ENCODE measurements at places on chromosomes 11 and 22.
A peak's percentile ranks its signal among the peaks of the same experiment; 100 is the strongest.

DNA sequence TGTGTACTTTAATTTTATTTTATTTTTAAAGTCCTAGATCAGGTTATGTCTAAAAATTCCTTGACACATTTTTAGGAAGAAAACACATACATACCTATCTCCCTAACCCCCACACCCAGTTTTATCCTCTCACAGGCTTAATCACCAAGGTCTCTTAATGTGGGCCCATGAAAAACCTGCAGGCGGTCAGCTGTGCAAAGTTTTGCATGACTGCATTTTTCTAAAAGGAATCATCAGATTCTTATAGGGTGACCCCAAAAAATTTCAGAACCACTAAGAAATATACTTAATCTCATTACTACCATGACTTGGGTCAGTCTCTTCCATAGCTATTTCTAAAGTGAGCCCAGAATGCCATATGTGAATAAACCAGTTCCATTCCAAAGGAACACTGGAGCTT lies 19.8 kb downstream of the SAA1 start:
- DNase-seq = no peak

DNA sequence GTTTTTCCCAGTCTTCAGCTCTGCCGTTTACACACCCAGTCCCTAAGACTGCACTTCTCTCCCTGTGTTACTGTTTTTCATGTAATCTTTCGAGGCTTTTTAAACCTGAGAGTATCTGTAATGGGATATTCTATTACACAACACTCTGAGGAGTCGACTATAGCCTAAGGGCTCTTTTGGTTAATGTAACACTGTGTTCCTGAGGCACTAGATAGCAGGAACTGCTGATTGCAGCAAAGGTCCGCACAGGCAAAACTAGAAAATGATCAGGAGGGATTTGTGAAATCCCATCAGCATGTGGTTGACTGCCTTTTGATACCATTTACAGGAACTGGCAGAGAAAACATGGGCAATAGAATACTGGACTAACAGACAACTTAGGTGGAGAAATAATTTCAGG lies 512.3 kb upstream of the RAG2 start:
- DNase-seq = no peak

DNA sequence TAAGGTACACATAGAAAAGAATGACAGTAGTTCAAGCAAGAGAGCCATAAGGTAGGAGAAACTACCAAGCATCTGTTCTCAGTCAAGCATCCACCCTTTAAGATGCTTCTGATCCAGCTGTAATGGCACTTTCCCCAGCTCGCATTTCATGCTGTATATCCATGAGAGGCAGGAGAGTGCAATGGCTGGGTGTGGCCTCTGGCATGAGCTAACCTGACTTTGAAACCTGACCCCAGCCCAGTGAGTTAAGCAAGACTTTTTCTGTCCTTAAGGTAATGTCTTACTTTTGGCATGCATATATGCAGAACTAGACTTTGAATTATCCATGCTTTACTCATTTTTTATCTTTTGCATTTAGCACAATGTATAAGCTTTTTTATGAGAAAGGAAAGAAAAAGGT lies 79.8 kb upstream of the CNTN5 start:
- no peak for DNase-seq

DNA sequence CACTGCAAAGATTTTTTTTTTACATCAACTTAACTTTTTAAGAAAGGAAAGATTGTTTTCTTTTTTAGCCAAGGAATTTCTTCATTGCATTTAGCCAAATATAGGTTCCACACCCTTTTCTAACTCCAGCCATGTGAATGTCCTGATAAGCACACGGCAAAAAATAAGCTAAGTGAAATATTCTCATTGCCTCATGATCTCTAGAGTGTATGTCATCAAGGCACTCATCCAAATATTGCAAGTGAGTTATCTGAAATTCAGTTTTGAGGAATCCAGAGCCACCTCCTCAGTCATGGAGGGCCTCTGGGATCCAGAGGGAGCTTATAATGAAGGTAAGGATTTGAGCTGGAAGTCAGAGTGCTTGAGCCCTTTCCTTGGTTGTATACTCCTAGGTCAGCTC lies 80.0 kb downstream of the BLID start:
- peak; percentile 86 for DNase-seq

GRCh38 chr11:128351168-128351567 lies 236.2 kb downstream of the ETS1 start:
- DNase-seq = no peak

- no peak for DNase-seq
Observed at GRCh38 chr11:72396041-72396440, 38.3 kb downstream of the CLPB start.

DNA sequence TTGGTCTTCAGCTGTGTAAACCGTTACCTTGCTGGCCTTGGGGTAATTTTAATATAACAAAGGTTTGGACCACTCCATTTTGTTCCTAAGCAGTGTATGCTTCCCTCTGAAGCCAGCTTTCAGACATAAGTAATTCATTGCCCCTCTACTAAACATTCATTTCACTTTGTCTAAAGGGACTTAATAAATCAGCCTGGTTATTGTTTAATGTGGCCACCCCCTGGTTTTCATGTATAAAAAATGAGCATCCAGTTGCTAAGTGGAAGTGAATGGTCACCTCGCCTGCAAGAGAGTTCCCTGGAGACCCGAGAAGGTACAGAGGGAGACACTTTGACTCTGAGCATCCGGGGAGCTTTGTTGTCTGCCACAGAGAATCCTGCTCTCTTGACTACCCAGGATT lies 3.9 kb downstream of the ABTB2 start:
- DNase-seq = no peak

DNA sequence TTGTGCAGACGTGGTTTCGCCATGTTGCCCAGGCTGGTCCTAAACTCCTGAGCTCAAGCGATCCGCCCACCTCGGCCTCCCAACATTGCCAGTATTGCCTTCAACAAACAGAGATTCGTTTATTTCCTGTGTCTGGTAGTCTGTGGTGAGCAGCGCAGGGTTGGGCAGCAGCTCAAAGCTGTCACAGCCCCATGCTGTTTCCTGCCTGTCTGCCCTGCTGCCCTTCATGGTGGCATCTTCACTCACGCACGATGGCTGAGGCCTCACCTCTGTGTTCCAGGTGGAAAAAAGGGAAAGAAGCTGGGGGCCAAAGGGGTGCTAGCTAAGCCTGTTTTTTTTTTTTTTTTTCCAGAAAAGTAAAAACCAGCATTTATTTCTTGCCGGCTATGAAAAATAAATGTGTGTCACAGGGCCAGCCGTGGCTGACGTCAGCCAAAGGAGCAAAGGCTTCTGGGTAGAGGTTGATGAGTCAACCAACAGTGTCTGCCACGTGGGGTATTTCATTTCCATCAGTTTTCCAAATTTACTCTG lies 28.8 kb downstream of the TBC1D22A start:
- DNase-seq = peak; percentile 62

DNA sequence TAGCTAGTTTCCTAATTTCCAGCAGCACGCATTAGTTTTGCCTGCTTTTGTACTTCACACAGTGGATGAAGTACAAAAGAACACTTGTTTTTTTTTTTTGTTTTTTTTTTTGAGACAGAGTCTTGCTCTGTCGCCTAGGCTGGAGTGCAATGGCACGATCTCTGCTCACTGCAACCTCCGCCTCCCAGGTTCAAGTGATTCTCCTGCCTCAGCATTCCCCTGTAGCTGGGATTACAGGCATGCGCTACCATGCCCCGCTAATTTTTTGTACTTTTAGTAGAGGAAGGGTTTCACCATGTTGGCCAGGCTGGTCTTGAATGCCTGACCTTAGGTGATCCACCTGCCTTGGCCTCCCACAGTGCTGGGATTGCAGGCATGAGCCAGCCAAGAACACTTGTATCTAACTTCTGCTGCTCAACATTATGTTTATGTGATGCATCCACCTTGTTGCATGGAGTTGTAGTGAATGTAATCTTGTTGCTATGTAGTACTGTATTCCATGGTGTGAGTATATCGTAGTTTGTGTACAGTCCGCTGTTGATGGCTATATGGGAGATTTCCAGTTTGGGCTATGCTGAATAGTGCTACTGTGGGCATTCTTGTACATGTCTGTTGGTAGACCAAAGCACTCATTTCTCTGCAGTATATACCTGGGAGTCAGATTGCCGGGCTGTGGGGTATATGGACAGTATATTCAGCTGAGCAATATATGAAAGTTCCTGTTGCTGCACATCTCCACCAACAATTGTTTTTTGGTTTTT lies 17.3 kb downstream of the PACS1 start:
- DNase-seq = no peak

DNA sequence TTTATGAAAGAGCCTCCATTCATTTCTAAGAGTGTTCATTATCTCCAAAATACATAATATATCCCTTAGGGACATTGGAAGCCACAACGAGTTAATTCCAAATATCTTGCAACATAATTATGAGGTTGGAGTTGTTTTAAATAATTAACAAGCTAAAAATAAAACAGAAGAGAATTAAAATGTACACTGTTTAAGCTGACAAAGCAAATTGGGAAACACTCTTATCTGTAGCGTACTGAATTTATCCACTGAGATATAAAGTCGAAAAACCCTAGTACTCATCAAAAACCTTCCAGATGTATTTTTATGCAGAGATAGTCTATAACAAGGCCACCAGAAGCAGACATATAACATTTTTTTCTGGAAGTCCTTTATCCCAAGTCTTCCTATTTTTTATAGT lies 6.3 kb upstream of the OR5B2 start:
- no peak for DNase-seq

GRCh38 chr11:73956876-73957653 lies 6.2 kb downstream of the DNAJB13 start:
- no peak for DNase-seq

- DNase-seq = peak; percentile 70
Observed at GRCh38 chr22:23219822-23220484, 39.6 kb downstream of the BCR start.

DNA sequence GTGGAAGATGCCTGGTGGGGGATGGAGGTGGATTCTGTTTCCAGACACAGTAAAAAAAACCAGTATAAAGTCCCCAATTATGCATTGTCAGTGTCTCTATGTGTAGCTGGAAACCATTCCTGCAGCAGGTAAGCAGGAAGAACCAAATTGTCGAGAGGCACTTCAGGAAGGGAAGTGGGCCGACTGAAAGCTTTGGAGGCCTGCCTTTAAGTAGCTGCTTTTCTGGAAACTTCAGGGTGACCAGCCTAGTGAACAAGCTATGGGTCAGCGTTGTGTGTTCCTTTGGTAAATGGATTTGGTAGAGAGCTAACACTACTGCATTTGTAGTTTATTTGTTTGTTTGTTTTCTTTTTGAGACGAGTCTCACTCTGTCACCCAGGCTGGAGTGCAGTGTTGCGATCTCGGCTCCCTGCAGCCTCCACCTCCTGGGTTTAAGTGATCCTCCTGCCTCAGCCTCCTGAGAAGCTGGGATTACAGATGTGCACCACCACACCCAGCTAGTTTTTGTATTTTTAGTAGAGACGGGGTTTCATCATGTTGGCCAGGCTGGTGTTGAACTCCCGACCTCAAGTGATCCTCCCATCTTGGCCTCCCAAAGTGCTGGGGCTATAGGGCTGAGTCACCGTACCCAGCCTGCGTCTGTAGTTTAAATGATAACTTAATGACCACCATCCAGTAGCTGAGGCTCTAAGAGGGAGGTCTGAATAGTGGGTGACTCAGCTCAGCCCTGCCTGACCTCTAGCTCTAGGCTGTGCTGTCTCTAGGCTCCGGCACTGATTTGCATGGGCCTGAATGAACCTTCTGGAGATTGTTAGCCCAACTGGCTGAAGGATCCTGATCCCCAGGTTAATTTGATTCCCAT lies 12.8 kb downstream of the PTPRJ start:
- peak; percentile 76 for DNase-seq

DNA sequence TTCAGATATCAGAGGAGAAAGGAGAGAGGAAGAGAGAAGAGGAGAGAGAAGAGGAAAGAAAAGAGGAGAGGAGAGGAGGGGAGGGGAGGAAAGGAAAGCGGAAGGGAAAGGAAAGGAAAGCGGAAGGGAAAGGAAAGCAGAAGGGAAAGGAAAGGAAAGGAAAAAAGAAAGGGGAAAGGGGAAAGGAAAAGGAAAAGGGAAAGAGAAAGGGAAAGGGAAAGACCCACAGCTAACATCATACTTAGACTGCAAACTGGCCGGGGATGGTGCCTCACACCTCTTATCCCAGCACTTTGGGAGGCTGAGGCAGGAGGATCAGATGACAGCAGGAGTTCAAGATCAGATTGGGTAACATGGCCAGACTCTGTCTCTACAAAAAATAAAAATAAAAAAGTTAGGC lies 11.4 kb downstream of the CHEK2 start:
- DNase-seq = no peak

GRCh38 chr11:44316659-44317240 lies 6.8 kb upstream of the ALX4 start:
- no peak for DNase-seq

DNA sequence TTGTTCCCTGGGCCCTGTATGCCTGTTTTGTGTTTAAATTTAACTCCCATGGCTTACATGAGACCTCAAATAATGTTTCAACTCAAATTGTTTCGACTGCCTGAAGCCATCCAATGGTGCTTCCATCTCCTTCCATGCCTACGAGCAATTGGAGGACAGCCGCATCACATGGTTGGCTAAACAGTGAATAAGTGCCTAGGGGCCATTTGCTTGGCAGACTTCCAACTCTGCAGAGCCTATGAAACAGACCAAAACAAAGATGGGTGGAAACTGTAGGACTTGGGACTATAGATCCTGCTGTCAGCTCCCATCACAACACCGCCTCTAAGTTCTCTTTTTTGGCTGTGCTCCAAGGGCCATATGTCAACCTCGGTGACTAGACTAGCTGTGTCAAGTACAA lies 84.1 kb downstream of the PARVA start:
- DNase-seq = peak; percentile 43

DNA sequence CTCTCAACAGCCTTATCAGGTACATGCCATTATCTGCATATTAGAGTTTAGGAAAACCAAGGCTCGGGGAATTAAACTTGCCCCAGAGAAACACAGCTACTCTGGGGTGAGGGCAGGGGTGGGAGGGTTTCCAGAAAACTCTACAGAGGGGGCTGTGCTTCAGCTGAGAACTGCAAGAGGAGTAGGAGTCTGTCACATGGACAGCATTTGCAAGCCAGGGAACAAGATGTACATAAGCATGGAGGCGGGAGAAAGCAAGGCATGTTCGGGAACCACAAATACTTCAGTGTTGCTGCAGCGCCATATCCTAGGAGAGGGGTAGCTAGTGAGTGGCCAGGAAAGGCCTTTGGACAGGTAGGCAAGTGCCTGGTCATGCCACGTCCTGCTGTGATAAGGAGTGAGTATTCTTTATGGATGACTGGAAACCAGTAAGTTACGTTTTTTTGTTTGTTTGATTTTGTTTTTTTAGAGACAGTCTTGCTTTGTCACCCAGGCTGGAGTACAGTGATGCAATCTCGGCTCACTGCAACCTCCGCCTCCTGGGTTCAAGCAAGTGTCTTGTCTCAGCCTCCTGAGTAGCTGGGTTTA lies 57.2 kb downstream of the GRAMD1B start:
- DNase-seq = no peak

- DNase-seq = no peak
Observed at GRCh38 chr11:4026389-4026788, 68.2 kb upstream of the RRM1 start.

DNA sequence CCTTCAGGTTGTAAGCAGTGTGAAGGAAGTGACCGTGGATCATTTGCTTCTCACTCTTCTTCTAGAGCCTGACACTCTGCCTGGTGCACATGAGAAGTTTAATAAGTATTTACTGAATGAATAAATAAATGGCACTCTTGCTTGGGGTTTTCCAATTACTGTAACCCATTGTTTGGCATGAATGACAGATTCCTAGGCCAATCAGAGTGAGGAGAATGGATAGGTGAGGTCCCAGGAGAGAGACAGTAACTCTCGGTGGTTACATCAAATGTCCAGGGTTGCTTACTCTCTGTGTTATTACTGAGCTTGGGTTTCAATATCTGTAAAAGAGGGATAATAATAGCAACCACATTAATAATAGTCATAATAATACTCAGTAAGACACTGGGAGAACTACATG lies 204.2 kb upstream of the ISX start:
- DNase-seq = no peak

GRCh38 chr11:111933872-111934271 lies 3.3 kb upstream of the DIXDC1 start:
- peak; percentile 50 for DNase-seq
